Calu3 (cell line): ENCODE measurements at places on chromosomes 6 and 20. TPM values are rescaled to one million over a fixed set of nuclear protein-coding genes. Genes with fewer than 3 reads are reported as not detected.

- no peaks in the 10 kb centered on the region for H3K36me3 ChIP-seq
- H3K27ac ChIP-seq, result no peak overlapping the region
- H3K27me3 ChIP-seq, result peaks cover 36% of the 10 kb centered on the region
- no peak overlapping the region for H3K4me3 ChIP-seq
These were observed 325.0 kb downstream of the CDC5L start for GRCh38 chr6:44712353-44713111.

DNA sequence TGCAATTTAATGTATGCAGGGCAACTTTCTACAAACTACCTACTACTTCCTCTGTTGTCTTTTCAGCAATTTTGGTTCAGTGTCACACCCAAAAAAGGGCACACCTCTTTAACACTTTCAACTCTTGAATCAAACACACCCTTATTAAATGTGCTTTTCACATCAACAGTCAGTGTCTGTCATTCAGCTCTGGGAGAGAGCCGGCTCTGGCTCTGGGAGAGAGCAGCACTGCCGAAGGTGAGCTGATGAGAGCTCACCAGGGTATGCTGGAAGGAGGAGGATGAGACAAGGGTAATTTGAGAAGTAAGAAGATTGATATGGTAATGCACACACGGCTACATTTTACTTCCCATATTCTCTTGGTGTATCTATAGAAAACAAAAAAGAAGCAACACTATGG is 134.3 kb downstream of the RTN4IP1 start:
- H3K27me3 ChIP-seq, result no peaks in the 10 kb centered on the region
- no peak overlapping the region for H3K27ac ChIP-seq
- H3K4me3 ChIP-seq, result no peak overlapping the region
- H3K4me1 ChIP-seq, result peaks cover 10% of the 10 kb centered on the region
- no peaks in the 10 kb centered on the region for H3K36me3 ChIP-seq

Gene TRIM10
- total RNA-seq, result 1.8 and 2.7 TPM in 2 replicates

- no peak overlapping the region for H3K4me3 ChIP-seq
- no peak overlapping the region for H3K27ac ChIP-seq
- H3K36me3 ChIP-seq, result no peaks in the 10 kb centered on the region
These were observed 275.3 kb downstream of the TBC1D7 start for GRCh38 chr6:13053006-13053461.

GRCh38 chr6:169244684-169245383 is 8.8 kb downstream of the THBS2 start:
- H3K27ac ChIP-seq, result no peak overlapping the region
- no peaks in the 10 kb centered on the region for H3K36me3 ChIP-seq
- no peaks in the 10 kb centered on the region for H3K27me3 ChIP-seq
- no peak overlapping the region for H3K4me3 ChIP-seq

GRCh38 chr20:59145247-59145923 is 18.2 kb upstream of the ZNF831 start:
- no peaks in the 10 kb centered on the region for H3K4me1 ChIP-seq
- H3K27ac ChIP-seq, result no peak overlapping the region
- no peak for DNase-seq

DNA sequence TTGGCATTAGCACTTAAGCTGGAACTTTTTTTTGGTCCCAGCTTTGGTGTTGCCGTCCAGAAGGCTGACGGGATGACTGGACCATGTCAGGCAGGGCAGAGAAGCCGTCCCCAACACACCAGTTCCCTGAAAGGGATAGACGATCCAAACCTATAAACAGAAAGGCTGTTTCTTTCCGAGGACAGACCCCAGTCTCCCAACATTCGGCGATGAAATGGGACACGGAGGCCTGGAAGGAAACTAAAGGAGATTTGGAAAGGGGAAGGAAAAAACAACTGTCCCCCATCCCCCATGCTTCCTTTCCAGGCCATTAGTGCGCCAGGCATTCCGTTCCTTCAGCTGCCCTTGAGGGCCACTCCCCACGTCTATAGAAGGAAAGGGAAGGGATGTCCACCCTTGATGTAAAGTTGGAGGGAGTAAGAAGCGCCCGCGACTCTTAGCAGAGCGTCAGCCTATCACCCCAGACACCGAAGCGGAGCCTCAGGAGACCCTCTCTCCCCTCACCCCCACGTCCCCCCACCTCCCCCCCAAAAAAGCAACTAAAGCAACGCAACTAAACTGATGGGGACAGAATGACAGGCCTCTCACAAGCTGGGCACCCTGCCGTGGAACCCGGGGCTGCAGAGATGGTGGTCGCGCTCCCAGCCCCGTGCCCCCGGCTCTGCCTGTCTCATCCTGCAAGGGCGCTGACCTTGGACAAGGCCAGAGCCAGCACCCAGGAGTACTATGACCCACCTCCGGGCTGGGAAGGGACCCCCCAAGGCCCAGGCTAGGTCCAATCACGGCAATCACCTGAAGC is 638 bp downstream of the BLCAP start:
- H3K27me3 ChIP-seq, result peaks cover 41% of the 10 kb centered on the region
- peak; percentile 45 for DNase-seq
- H3K36me3 ChIP-seq, result peaks cover 55% of the 10 kb centered on the region
- H3K27ac ChIP-seq, result peak overlapping the region; percentile 100
- H3K4me1 ChIP-seq, result peaks cover 40% of the 10 kb centered on the region
- peak overlapping the region; percentile 91 for H3K4me3 ChIP-seq

DNA sequence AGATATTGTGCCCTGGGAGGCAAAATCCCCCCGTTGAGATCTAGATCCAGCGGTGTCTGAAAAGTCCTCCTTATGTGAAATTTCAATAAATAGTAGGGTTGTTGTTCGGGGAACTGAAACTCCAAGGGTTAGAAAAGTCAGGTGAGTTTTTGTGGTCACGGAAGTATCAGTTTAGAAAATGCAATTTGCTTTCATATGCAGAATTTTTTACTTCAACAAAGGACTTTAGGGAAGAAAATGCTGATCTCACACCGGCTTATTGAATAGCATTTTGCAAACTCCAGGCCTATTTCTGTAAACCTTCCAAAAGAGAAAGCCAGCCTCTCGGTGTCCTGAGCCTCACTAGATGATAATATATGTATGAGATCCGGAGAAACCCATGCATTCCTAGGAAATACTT is 254.7 kb downstream of the TSHZ2 start:
- H3K36me3 ChIP-seq, result no peaks in the 10 kb centered on the region
- H3K4me1 ChIP-seq, result peaks cover 12% of the 10 kb centered on the region
- H3K4me3 ChIP-seq, result no peak overlapping the region
- no peak overlapping the region for H3K27ac ChIP-seq

GRCh38 chr20:42113236-42113635 is 495.1 kb upstream of the CHD6 start:
- H3K27ac ChIP-seq, result no peak overlapping the region
- no peaks in the 10 kb centered on the region for H3K4me1 ChIP-seq
- no peak for DNase-seq
- no peaks in the 10 kb centered on the region for H3K36me3 ChIP-seq

GRCh38 chr6:166618866-166619761 is 7.9 kb downstream of the RPS6KA2 start:
- no peaks in the 10 kb centered on the region for H3K27me3 ChIP-seq
- no peak overlapping the region for H3K27ac ChIP-seq
- no peak for DNase-seq
- peaks cover 48% of the 10 kb centered on the region for H3K4me1 ChIP-seq
